ENCODE measurements at places on chromosomes 16 and 17.

DNA sequence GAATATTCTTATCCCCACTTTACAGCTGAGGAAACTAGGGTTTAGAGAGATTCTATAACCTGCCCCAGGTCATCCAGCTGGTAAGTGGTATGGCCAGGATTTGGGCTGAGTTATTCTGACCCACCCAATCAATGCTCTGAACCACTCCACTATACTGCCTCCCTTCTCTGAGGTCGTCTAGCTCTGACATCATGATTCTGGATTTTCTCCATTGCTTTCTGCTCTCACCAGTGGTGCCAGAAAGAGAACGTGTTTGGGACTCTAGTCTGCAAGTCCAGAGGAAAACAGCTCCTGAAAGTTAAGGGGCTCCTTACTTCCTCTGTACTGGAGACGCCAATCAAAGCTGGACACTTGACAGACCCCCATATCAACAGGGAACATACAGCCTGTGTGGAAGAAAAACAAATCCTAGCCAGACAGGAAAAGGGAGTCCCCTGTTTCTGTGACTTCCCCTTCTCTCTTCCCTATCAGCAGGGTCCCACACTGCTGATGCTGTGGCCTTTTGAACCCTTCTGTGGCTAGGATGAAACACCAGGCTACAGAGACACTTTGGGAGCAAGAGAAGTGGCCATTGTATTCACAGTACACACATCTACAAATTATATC is 6.0 kb upstream of the EZH1 start:
- peak; percentile 55 for DNase-seq

DNA sequence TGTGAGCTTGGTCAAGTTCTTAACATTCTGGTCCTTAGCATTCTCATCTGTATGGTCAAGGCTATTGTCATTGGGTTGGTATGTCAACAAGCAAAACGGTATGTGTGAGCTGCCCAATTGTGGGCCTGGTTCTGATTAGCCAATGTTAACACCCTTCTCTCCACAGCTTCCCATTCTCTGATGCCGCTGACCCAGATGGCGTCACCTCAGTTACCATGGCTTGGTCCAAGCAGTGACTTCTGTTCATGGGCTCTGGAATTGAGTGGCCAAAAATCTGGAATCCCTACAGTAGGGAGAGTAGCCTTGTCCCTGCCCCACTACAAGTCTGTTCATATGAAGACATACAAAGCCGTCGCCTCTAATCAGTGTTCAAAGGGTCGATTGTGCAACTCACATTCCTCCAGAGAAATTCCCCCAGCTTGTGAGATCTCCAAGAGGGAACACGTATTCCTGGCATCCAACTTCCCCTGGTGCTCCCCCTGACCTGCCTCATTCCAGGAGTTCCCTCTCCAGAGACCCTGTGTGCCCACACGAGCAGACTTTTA is 15.8 kb downstream of the TMEM98 start:
- DNase-seq: no peak

DNA sequence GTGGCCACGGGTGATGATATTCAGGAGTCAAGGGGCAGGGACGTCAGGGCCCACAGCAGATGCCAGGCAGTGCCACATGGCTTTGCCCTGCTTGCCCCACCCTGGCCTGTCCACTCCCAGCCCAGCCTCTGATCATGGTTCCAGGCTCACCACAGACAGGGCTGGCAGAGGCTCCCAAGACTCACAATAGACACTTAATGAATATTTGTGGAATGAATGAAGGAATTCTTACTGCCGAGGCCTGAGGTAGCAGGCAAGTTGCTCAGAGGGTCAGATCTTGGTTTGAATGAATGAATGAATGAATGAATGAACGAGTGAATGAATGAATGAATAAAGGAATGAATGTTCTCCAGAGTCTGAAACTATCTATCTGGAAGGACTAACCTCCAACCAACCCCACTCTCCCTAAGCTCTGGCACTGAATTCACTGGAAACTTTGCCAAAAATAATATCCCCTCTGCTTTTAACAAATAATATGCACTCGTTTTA is 60.9 kb downstream of the RAI1 start:
- DNase-seq: no peak

DNA sequence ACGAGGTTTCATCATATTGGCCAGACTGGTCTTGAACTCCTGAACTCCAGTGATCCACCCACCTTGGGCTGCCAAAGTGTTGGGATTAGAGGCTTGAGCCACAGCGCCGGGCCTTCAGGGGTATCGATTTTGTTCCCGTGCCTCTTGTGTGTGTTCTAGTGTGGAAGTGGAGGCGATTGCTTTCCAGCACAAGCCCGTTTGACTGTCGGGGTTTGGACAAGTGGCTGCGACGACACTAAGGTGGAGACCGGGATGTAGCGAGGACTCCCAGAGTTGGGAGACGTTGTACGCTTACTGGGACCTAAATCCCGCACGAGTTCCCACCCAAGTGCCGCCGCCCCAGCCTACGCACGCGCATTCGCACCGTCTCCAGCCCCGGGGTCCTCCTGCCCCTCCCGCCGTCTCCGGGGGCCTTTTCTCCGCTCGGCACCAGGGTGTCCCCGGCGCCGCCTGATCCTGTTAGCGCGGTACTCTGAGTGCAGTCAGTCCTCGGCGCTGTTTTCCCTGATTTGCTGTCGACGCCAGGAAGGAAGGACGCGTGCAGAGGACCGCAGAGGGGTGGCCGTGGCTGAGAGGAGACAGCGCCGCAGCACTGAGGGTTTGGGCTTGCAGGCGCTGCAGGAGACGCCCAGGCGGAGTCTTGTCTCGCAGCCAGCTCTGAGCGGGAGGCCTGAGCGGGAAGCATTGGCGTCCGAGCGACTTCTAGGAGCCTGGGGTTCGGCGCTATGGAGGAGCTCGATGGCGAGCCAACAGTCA is at the start of gene NUP85:
Gene NUP85, plus strand, starts transcription at position 643 of the 756 bp plus-strand sequence. Its CDS starts 83 bp downstream, at position 726.
- peak; percentile 92 for DNase-seq

All from inflammatory macrophage (primary cell).